H1 (cell line): ENCODE measurements at places on chromosomes 3 and 15. TPM values are rescaled to one million over a fixed set of nuclear protein-coding genes. Genes with fewer than 3 reads are reported as not detected.

DNA sequence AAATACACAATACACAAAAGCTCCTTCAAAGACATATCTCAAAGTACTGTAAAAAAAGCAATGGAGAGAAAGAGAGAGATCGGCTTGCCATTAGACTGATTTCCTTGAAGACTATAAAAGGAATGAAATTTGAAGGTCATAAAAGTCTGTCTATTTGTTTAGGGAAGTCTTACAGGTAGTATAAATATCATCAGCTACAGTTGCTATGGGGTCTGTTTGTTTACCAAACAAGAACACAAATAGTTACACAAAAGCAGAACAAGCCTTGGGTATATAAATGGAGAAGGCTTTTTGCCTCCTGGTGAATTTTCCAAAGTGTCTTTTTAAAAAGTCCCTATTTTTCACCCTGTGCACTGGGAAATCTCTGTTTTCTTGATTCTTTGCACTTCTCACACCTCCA is 552.3 kb downstream of the FOXP1 start:
- no peak for DNase-seq

DNA sequence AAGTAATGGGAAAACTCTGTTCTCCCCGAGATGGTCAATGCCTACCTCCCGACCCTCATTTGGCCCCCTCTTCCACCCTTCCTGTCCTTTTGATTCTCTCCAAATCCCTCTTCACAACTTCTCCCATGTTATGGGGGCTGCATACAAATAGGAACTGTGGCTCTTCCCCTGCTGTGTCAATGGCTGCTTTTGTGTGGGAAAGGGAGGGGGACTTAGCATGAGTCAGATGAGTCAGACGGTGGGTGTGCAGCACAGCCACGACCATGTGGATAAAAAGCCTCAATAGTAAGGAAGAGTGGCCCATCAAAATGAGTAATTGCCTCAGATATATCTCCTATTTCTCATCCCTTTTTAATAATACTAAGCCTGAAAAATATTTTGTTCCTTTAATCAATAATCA is 31.9 kb downstream of the SPATA16 start:
- DNase-seq, result no peak

GRCh38 chr3:159989973-159990846 is 1.6 kb downstream of the IL12A start:
- no peak for DNase-seq

DNA sequence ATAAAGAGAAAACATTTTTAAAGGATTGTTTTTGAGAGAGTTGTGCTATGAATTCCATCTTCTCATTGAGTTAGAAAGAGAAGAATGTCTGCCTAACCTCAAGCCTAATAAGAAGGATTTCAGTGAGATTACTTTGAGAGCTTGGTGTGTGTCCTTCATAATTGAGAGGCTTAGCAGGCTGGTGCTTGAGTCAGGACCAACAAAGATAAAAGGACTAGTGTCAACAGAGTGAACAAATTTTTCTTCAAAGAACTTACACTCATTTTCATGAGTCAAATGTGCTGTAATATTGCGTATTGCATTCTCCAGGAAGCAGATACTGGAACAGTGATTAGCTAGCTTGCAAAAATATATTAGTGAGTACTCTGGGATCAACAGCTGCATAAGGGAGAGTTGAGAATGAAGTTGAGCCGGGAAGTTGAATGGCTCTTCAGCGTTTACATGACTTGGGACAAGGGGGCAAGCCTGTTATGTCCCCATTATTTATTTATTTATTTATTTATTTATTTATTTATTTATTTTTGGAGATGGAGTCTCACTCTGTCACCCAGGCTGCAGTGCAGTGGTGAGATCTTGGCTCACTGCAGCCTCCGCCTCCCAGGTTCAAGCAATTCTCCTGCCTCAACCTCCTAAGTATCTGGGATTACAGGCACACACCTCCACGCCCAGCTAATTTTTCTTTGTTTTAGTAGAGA is 37.5 kb upstream of the SLITRK3 start:
- no peak for DNase-seq

DNA sequence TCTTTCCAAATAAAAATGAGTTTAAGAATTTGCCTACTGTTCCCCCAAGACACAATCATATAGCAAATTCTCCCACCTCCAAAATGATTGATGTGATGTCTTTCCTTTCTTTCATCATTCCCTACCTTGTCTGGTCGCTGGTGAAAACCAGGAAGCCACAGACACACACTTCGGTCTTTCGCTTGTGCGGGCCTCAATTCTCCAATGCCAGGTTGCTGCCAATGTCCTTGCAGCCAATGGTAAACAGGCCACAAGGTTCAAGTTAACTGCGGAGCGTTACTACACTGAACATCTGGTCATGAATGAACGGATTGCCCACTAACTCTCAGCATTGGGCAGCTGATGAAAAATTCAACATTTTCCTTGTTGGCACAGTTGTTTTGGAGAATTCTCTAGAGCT is 192.2 kb downstream of the FOXP1 start:
- DNase-seq, result no peak

- no peak for DNase-seq
Measured at GRCh38 chr3:71152039-71152891, 431.3 kb downstream of the FOXP1 start.

GRCh38 chr3:152737021-152737908 is 97.7 kb upstream of the P2RY1 start:
- no peak for DNase-seq

GRCh38 chr3:167983583-167983982 is 112.1 kb downstream of the GOLIM4 start:
- no peak for DNase-seq

- no peak for DNase-seq
Measured at GRCh38 chr3:100463002-100463401, 29.4 kb upstream of the TMEM45A start.

DNA sequence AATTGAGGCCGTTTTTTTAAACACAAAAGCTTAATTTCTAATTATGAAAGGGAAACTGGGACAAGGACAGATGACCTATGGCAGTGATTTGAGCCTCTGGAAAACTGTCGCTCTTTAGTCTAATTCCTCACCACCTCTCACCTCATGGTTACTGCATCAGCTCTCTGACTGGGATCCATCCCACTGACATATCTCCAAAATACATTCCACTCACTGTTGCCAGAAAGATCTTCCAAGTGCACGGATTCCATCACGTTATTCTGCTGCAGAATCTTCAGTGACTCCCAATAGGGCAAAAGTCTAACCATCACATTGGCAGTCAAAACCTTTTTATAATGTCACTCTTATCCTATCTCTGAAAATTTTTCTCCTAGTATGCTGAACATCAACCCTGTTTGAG is 132.3 kb upstream of the MB21D2 start:
- no peak for DNase-seq

GRCh38 chr15:84111575-84111974 is 124.0 kb upstream of the GOLGA6L4 start:
- no peak for DNase-seq

DNA sequence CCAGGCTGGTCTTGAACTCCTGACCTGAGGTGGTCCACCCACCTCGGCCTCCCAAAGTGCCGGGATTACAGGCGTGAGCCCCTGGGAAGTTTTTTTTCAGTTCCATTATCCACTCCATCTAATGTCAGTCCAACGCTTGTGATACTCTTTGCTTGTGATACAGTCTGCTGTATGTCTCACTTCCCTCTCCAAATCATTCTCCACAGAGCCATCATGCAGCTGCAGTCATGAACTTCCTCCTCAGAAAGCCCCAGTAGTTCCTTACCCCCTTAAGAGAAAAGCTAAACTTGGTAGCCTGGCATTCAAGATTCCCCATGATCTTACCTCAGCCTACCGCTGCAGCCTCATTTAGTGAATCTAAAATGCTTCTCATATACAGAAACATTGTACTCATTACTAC is 2.3 kb downstream of the ARPC4 start:
- no peak for DNase-seq

GRCh38 chr15:80967451-80967850 is 22.2 kb downstream of the MESD start:
- DNase-seq, result peak; percentile 59

DNA sequence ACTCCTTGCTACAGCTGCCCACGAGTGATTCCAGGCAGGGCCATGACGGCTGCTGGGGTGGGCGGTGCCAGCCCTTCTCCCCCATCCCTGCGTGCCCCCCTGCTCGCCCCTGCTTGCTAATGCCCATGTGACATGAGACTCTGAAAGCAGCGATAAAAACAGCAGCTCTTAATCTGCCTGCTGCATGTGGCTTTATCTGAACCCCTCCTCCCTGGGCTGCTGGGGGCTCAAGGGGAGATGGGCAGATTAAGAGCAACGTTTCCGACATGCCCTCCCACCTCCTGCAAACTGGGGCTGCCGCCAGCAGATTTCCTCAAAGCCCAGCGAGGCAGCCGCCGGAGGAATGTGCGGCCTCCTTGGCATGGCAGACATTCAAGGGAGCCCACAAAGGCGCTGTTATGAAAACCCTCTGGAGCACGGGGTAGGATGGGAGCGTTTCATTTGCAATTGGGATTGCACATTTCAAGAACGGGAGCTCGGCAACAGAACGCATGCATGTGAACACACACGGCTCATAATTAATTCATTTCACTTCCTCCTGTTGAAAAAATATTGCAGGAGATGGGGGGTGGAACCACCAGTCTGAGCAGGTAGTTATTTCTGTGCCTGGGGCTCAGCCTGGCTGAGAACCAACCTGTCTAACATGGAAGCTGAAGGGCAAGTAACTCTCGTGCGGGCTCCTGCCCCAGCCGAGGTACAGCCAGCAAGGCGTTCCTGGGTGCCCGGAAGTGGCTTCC is 504.2 kb upstream of the PROK2 start:
- DNase-seq, result no peak

DNA sequence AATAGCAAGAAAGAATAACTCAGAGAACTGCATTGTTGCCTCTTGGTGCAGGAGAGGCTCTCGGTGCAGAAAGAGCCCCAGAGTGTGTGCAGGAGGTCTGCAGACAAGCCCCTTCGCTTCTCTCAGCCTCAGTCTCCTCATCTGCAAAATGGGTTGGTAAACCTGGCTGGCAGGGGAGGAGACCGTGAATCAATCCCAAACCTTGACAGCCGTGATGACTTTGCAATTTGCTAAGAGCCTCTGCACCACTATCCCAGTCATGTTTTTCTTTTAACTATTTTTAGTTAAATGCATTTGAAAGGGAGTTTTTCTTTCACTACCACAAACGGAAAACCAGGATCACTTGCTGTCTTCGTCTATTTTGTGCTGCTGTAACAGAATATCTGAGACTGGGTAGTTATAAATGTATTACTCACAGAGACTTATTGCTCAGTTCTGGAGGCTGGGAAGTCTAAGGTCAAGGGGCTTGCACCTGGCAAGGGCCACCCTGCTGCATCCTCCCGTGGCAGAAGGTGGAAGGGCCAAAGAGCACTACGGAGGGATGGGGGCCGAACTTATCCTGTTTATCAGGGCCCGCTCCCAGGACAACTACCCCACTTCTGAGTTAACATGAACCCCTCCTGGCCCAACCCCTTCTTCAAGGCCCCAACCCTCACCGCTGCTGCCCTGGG is 14.2 kb upstream of the IQSEC1 start:
- no peak for DNase-seq

DNA sequence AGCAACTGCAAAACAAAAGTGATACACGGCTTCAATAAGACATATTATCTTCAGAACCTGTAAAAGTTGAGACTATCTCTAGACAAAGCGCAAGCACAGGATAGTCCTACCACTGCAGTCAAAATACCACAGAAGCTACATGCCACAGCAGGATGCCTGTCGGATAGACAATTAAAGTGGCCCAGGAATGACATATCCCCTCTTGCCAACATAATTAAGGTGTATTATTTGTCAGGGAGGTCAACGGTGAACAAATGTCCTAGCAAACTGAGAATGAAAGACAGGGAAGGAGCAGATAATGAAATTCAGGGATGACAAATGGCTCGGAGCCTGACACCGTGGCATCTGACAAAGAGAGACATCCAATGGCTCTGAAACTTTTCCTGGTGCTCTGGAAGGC is 185.7 kb downstream of the MECOM start:
- DNase-seq, result no peak

GRCh38 chr3:55639896-55640765 is 153.0 kb upstream of the WNT5A start:
- no peak for DNase-seq

GRCh38 chr15:97761110-97761509 is 199.4 kb upstream of the ARRDC4 start:
- no peak for DNase-seq

DNA sequence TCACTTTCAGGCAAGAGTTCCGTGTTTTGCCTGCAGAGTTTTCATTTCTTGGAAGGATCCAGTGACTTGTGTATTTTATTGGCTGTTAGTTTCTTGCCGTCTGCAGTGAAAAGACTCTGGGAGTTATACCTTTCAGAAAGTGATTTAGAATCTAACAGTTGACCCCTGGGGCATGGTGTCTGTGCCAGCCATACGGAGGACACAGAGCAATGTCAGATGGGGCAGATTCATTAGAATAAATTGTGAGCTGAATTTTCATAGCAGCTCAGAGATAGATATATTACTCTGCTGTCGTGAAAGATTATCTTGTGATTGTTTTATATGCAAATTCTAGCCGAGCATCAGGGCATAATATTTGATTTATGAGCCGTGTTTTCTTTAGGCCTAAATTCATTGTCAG is 131.6 kb downstream of the SV2B start:
- no peak for DNase-seq

DNA sequence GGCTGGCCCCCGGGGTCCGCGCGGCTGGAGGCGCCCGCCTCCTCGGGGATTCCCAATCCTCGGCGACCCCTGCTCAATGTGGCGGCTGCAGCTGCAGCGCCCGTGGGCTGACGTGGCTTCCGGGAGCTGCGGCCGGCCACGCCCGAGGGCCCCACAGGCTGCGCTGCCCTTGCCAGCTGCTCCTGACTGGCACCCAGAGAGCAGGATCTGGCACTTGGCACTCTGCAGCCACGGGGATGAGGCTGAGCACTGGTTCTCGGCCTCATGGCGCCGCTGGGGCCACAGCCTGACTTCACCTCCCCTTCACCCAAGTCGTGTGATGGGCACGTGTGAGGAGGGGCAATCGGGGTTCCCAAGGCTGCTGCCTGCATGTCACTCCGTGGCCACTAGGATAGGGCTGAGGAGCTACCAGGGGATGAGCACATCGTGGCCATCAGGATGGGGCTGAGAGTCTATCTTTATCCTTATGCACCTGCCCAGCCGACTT is 267.8 kb upstream of the FRG2C start:
- DNase-seq, result no peak

DNA sequence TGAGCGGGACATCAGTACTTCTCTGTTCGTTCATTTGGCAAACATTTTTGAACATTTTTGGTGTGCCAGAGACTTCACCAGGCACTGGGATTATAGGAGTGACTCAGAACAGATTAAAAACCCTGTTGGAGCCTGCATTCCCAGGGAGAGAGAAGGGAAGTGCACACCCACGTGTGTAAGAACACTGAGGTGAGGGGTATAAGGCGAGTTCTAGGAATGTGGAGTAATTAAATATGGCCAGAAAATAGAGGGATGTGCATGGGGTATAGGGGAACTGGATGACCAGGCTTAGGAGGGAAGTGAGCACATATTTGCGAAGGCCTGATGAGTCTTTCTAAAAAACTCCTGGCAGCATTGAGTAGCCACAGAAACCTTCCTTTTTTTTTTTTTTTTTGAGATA is 401.2 kb upstream of the C2CD4B start:
- DNase-seq, result no peak

The NEK11 gene
- total RNA-seq, result 0.27 TPM in 1 of 2 replicates, not detected in the other

The AP2M1 gene
- total RNA-seq, result 391 and 403 TPM in 2 replicates

The MESP1 gene
- 0.15 TPM in 1 of 2 replicates, not detected in the other for total RNA-seq

The CLSTN2 gene
- total RNA-seq, result 0.31 and 0.52 TPM in 2 replicates

The STRIT1 gene
- total RNA-seq, result 0.38 and 0.47 TPM in 2 replicates

The A4GNT gene
- not detected in 2 replicates for total RNA-seq

The CP gene
- 2.1 and 2.6 TPM in 2 replicates for total RNA-seq

The ZIC4 gene
- 0.13 TPM in 1 of 2 replicates, not detected in the other for total RNA-seq

The CCNB2 gene
- 92.1 and 93.6 TPM in 2 replicates for total RNA-seq

The ZBTB47 gene
- total RNA-seq, result 4.0 and 4.1 TPM in 2 replicates

The IL20RB gene
- 1.6 and 2.6 TPM in 2 replicates for total RNA-seq

The TMEM62 gene
- total RNA-seq, result 3.5 and 4.0 TPM in 2 replicates

The CLDN11 gene
- 10.5 and 12.5 TPM in 2 replicates for total RNA-seq

The GP5 gene
- total RNA-seq, result 0.10 and 0.13 TPM in 2 replicates

The ARPIN gene
- 3.1 and 3.9 TPM in 2 replicates for total RNA-seq

The SLCO3A1 gene
- 15.1 and 15.3 TPM in 2 replicates for total RNA-seq
